ENCODE measurements at places on chromosomes 2 and 18. TPM values are rescaled to one million over a fixed set of nuclear protein-coding genes. Genes with fewer than 3 reads are reported as not detected.

AKAIN1 gene
- total RNA-seq: not detected

SATB2 gene
- 3.5 TPM for total RNA-seq

CENPO gene
- total RNA-seq: 13.4 TPM

IL18RAP gene
- total RNA-seq: 0.79 TPM

LGALSL gene
- total RNA-seq: 20.6 TPM

NCOA1 gene
- 107 TPM for total RNA-seq

PEX13 gene
- 53.6 TPM for total RNA-seq

CASP10 gene
- total RNA-seq: 19.2 TPM

MYO5B gene
- 8.8 TPM for total RNA-seq

STAT4 gene
- 7.1 TPM for total RNA-seq

LINC00305 gene
- total RNA-seq: not detected

TUBA3E gene
- not detected for total RNA-seq

TGFA gene
- total RNA-seq: 4.1 TPM

AQP12A gene
- total RNA-seq: not detected

REG3G gene
- total RNA-seq: not detected

- no peak for DNase-seq
These were observed 4.2 kb downstream of the GALNT13 start for GRCh38 chr2:153875801-153876466.

DNA sequence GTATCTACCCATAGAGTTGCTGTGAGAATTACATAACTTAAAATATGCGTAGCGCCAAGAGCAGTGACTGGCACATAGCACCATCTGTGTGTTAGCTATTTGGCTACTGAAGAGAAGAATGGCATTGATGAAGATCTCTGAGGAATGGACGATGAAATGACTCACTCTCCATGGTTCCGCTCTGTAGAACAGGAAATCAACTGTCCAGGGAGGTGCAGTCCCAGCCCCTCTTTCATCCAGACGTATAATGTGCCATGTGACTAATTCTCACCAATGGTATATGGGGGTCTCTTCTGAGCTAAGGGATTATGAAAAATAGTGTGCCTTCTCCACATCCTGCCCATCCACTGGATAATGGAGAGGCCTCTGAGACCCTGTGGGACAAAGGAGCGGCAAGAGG, 254.8 kb downstream of the CYP26B1 start:
- DNase-seq: no peak

GRCh38 chr2:176999301-176999700, 213.3 kb upstream of the HNRNPA3 start:
- DNase-seq: no peak

DNA sequence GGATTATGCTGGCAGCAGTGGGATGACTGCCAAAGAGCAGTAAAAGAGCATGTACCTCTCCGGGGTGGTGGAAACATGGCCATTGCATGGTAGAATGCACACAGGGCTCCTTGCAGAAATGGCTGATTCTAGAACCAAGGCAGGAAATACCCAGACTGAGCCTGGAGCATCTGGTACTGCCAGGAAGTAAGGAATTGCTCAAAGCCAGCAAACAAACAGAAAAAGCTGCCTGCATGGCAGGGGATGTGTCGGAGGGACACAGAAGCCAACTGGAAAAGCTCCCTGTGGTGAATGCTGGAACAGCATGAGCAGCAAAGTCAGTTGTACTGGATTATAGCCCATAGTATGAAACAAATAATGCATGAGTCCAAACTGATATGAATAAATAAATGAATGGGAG, 78.0 kb upstream of the NFATC1 start:
- no peak for DNase-seq

DNA sequence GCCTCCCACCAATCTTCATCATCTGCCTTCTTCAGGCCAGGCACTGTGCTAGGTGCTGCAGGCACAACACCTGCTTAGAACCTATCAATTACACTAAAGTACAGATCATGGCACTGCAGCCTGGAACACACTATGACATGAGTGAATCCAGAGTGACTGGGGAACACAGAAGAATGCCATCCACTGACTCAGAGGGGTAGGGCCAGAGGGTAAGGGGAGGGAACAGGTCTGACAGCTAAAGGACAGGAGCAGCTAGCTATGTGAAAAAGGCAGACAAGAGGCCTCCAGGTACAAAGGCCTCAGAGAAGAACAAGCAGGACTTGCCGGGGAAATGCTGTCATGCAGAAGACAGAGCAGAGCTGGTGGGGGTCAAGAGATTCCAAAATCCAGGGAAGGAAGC, 53.3 kb upstream of the ACAA2 start:
- DNase-seq: no peak

- DNase-seq: no peak
These were observed 15.9 kb upstream of the AGFG1 start for GRCh38 chr2:227456102-227456501.

GRCh38 chr2:77363277-77363676, 158.9 kb downstream of the LRRTM4 start:
- DNase-seq: no peak

- no peak for DNase-seq
These were observed 171.9 kb upstream of the FHL2 start for GRCh38 chr2:105570757-105571156.

DNA sequence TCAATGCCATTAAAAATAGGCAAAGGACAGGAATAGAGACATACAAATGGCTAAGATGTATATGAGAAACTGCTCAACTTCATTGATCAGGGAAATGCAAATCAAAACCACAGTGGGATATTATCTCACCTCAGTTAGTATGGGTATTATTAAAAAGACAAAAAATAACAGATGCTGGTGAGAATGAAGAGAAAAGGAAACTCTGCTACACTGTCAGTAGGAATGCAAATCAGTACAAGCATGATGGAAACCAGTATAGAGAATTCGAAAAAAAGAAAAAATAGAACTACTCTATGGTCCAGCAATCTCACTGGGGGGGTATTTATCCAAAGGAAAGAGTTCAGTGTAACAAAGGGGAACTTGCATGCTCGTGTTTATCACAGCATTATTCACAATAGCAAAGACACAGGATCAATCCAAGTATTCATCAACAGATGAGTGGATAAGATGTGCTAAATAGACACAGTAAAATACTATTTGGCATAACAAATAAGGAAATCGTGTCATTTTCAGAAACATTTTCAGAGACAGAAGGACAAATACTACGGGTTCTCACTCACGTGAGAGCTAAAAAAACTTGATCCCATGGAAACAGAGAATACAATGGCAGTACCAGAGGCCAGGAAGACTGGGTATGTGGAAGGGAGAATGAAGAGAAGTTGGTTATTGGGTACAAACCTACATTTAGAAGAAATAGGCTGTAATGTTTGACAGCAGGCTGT, 60.6 kb downstream of the CCDC74A start:
- DNase-seq: no peak

DNA sequence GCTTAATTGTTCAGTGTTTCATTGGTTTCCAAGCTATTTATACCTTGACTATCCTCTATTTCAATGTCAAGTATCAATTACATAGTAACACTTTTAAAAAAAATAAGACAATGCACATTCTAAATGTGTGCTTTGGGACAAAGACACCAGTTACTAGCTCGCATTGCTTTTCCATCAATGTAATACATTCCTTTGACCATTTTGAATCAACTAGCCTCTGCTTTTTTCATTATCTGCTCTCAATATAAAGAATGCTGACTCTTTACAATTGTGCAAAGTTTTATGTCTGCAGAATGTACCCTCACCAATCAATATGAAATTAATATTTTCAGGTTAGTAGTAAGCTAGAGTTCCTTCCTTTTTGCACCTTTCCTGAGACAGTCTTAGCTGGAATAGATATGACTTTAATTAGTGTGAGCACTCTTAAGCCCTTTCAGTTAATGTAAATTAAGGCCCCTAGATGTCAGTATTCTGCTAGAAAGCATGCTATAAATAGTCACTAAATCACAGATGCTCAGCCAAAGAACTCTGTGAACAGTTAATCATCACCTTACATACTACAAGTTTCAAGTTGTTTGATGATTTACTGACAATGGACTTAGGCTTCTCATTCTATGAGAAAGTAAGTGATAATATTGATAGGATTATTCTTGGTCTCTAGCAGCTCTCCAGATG, 413.6 kb downstream of the PTH2R start:
- DNase-seq: no peak

- DNase-seq: no peak
These were observed 31.3 kb downstream of the KIAA2012 start for GRCh38 chr2:202104286-202104870.

DNA sequence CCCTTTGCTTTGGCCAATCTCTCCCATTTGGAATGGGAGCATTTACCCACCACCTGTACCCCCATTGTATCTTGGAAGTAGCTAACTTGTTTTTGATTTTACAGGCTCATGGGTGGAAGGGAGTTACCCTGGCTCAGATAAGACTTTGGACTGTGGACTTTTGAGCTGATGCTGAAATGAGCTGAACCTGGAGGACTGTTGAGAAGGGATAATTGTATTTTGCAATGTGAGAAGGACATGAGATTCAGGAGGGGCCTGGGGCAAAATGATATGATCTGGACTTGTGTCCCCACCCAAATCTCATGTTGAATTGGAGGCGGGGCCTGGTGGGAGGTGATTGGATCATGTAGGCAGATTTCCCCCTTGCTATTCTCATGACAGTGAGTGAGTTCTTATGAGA, 58.6 kb upstream of the ZFP36L2 start:
- DNase-seq: no peak

DNA sequence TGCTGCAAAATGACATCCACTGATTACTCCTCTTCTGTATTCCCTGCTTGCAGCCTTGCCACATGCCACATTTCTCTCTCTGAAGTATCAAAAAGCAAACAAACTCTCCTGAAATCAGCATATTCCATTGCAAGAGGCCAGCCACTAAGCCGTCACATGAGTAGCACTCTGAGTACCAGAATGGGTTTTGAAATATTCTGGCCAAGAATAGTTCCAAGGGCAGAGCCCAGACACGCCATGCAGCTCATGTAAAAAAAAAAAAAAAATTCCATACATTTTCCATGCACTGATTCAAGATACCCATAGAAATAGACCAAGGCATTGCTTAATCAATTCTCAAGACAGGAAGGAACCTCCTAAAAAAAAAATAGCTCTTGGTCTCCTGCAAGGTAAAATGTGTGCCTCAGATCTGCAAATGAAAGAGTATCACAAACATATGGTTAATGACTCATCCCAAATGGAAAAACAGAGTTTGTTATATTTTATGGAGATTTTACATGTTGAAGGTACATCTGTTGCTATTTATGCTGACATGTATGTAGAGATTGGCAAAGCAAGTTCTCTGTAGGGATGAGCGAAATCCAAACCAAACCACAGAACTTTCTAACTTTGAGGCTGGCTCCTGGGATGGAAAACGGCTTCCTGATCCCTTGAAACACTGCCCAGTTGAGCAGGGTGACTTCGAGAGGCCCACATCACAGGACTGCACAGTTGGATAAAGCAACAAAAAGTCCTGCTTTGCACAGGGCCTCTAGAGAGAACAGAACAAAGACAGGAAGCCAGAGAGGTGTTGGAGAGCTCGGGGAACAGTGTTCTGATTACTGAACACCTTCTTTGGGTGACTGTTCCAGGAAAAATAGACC, 346.2 kb downstream of the ZNF521 start:
- no peak for DNase-seq

GRCh38 chr2:76867854-76868253, 654.3 kb downstream of the LRRTM4 start:
- no peak for DNase-seq

DNA sequence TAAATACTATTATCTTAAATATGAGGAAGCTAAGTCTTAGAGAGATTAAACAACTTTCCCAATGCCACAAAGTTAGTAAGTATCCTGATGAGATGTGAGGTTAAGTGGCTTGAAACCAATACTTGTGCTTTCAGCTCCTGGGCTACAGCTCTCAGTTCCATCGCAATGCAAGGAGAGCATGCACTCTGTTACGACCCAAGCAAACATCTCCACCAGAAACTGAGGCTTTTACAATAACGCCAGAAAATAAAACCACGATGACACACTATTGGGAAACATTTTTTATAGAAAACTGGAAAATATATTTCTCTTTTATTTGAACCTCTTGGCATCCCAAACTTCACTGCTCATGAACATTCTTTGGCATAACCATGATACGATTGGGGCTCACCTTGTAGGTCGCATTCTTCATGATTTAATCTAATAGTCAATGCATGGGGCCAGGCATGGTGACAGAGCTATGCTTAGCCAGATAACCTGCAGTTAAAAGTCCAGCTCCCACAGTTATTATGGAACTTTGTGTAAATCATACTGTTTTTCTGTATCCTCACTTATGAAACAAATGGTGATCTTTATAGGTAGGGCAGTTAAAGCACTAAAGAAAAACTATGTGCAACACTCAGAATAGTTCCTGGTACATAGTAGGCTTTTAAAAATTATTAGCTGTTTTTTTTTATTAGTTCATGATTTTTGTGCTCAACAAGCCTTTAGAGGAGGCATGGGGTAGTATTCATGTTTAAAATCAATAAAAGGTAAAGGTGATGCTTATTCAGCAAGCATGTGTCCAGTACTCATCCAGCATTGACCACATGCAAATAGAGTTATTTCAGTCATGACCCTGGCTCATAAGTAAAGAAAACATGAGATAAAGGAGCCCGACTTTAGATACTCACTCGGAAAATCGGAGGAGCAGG, 238.3 kb upstream of the TRIB2 start:
- no peak for DNase-seq

GRCh38 chr18:74840492-74841167, 243.0 kb downstream of the ZNF407 start:
- no peak for DNase-seq

- no peak for DNase-seq
These were observed at the start of gene QPCT for GRCh38 chr2:37344453-37345361. Gene QPCT (plus strand): TSS chr2:37344630. CDS start chr2:37344732, 102 bp downstream.

GRCh38 chr18:44884431-44884830, 203.7 kb downstream of the SETBP1 start:
- DNase-seq: no peak

DNA sequence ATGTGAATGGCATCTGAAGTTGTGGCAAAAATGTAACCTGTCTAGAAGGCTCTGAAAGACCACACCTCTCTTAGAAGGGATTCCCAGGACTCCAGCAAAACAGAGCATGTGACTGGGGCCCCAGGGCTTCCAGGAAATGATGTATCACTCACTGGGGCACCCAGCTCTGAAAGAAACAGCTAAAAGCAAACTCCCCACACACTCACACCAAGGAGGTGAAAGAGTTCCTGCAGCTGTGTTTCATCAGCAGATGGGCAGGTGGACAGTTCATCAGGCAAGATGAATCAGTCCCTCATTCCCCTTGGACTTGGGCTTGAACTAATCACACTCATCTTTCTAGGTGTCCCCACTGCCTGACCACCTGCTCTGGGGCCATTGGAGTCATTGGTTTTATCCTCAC, 76.2 kb downstream of the CCBE1 start:
- no peak for DNase-seq

- DNase-seq: no peak
These were observed 60.5 kb downstream of the RIT2 start for GRCh38 chr18:43054815-43055519.

GRCh38 chr2:158723181-158723838, 71.8 kb upstream of the DAPL1 start:
- no peak for DNase-seq
